HT-29 (cell line): ENCODE measurements at places on chromosomes 1 and 21. TPM values are rescaled to one million over a fixed set of nuclear protein-coding genes. Genes with fewer than 3 reads are reported as not detected.

Gene CROCC
- total RNA-seq = 12.0 and 13.2 TPM in 2 replicates

Gene SRSF11
- total RNA-seq = 94.0 and 115 TPM in 2 replicates

Gene CTH
- 1.0 and 4.9 TPM in 2 replicates for total RNA-seq

Gene STYXL2
- total RNA-seq = not detected in 2 replicates

DNA sequence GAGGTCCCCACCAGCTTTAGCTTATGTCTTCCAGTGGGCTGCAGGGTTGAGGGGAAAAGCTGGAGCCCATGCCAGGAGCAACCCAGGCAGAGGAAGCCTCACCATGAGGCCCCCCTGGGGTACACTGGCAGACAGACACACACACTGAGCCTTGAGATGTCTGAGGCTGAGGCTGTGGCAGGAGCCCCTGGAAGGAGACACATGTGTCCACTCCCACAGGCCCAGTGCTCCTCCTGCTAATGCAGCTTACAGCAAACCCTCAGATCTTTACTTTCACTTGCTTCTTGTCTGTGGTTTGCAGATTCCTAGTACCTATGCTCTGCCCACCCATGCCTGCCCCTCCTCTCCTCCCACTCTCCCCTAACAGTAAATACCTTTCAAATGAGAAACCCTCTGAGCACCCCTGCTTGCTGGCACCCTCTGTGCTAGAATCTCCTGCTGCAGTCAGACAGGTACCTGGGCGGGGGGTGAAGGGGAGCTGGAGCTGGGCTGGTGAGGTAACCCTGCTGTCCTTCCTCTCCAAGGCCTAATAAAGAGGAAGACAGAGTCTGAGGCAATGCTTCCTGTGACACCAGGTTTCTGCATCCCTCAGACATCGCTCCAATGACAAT lies 63.4 kb upstream of the NEK2 start:
- DNase-seq = no peak

GRCh38 chr1:212402666-212403321 lies 11.9 kb downstream of the PACC1 start:
- no peak for DNase-seq

Gene GABRD
- not detected in 2 replicates for total RNA-seq

Gene HUNK
- total RNA-seq = not detected in 2 replicates

Gene DNM3
- total RNA-seq = 1.0 and 1.3 TPM in 2 replicates

DNA sequence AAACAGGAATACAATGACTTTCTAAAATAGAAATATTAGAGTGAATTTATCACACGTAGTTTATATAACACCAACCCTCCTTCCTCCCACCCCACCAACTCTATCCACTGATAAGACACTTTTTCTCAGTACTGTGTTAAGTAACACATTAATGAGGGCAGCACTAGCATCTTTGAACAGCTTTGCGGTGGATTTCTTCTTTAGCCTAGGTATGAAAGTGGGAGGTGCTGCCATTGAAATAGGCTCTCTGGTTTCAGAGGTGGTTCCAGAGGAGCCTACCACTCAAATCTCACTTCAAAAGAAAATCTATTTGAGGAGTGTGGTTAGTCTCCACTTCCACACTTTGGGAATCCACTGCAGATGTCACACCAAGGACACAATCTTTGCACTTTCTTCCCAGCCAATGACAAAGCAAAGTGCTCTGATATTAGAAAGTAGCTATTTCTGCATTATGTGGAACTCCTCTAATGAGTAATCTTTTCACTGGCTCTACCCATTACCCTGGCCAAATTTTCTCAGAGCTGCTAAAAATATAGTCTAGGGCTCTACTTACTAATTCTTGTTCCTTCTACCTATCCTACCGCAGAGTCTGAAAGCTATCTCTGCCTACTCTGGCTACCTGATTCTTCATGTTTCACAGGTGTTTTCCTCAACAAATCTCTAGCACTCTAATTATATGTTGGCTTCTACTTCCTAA lies 1667.8 kb downstream of the MRPL39 start:
- DNase-seq = no peak

Gene TIE1
- not detected in 2 replicates for total RNA-seq

Gene WDR64
- total RNA-seq = not detected in 2 replicates
